ENCODE measurements at places on chromosomes 3 and 15.

- DNase-seq = no peak
These were observed 1.8 kb downstream of the CAMKV start for GRCh38 chr3:49867871-49868321.

DNA sequence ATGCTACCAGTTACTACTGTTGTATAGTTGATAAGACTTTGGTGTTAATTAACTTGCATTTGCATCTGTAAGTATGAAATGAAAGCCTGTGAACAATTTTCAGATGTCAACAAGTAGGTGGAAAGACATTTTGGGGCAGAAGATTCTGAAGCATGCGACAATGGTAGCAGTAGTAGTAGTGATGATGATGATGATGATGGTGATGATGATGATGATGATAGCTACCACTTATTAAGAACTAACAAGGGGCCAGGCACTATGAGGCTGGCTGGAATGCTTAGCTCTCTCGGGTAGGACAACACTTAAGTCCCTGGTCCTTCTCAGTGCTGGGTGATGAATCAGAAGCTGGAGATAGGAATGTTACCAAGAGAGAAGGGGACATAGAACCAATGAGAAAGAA lies 333.4 kb upstream of the IL12A start:
- DNase-seq = no peak

GRCh38 chr15:63540449-63540848 lies 36.1 kb downstream of the USP3 start:
- no peak for DNase-seq

- no peak for DNase-seq
These were observed 3.5 kb upstream of the PIF1 start for GRCh38 chr15:64828985-64829384.

GRCh38 chr3:126472277-126473006 lies 3.2 kb downstream of the ZXDC start:
- DNase-seq = no peak

Measured in GM12891 (cell line).